ENCODE measurements at places on chromosomes 1 and 21.

DNA sequence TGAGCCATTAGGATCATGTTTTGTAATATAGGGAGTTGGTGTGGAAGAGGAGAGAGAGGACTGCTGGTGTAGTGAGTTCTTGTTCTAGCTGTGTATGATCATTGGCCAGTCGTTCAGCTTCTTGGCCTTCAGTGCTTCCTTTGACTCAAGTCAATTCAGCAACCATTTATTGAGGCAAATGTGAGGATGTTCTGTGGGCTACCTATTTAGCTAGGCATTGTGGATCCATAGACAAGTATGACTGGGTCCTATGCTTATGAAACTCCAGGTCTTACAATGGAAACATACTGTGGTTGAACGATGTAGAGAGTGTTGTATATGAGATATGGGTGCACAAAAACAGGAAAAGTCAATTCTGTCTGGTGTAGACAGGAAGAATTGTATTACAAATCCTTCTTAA is 41.7 kb downstream of the NFIA start:
- DNase-seq = no peak

GRCh38 chr1:118739501-118739900 is 248.6 kb downstream of the TBX15 start:
- DNase-seq = no peak

DNA sequence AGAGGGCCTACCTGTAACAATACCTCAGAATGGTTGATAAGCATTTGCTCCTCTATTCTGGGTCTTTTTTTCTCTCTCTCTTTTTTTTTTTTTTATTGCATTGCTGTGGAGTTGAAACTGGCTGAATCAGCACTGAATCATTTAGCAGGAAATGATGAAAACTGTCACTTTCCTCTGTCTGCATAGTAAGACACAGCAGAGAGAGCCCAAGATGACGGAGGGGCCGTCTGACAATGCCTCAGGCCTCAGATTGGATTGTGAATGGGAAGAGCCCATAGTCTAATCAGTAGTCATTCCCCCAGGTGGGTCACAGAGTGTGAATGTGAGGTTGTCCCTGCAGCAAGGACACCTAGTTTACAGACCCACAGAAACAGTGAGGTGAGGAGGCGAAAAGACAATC is 193.2 kb upstream of the PLXNA2 start:
- no peak for DNase-seq

- no peak for DNase-seq
Measured at GRCh38 chr1:218852527-218852926, 321.2 kb upstream of the LYPLAL1 start.

DNA sequence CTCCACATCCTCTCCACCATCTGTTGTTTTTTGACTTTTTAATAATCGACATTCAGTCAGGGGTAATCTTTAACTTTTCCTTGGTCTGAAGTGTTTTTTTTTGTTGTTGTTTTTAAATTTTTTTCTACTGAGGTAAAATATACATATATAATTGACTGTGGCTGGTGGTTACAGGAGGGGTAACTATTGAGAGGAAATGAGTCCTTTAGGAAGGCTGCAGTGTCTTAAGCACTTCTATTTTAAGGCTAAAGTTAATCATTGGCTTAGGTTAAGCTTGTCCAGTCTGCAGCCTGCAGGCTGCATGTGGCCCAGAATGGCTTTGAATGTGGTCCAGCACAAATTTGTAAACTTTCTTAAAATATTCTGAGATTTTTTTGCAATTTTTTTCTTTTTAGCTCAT is 172.5 kb downstream of the CTH start:
- DNase-seq = no peak

DNA sequence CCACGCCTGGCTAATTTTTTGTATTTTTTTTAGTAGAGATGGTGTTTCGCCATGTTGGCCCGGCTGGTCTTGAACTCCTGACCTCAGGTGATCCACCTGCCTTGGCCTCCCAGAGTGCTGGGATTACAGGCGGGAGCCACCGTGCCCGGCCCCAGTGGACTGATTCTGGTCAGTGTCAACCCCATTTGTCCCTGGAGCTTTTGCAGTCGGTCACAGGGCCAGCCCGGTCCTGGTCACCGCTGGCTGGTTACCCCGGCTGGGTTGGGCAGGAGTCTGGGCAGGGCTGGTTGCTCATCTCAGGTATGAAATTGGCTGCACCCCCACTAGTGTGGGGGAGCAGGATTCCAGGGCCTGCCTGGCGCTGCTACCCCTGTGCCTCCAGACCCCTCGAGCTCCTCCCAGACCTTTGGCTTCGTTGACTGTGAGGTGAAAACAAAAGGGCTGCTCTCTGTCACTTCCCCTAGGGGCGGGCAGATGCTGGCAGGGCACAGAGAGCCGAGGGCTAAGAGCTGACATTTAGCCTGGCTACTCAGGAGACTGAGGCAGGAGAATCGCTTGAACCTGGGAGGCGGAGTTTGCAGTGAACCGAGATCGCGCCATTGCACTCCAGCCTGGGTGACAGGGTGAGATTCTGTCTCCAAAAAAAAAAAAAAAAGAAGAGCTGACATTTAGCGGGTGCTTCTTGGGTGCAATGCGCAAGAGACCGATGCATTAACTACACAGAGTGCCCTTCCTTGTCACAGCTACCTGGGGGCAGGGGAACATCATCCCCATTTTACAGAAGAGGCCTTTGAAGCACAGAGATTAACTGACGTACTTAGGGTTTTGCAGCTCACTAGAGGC is 10.6 kb downstream of the TNFRSF1B start:
- no peak for DNase-seq

GRCh38 chr1:71577451-71578131 is 496.8 kb upstream of the ZRANB2 start:
- DNase-seq = no peak

- DNase-seq = no peak
Measured at GRCh38 chr21:16509476-16509875, 779.7 kb downstream of the USP25 start.

GRCh38 chr21:27700974-27701614 is 734.2 kb upstream of the ADAMTS5 start:
- DNase-seq = peak; percentile 91

DNA sequence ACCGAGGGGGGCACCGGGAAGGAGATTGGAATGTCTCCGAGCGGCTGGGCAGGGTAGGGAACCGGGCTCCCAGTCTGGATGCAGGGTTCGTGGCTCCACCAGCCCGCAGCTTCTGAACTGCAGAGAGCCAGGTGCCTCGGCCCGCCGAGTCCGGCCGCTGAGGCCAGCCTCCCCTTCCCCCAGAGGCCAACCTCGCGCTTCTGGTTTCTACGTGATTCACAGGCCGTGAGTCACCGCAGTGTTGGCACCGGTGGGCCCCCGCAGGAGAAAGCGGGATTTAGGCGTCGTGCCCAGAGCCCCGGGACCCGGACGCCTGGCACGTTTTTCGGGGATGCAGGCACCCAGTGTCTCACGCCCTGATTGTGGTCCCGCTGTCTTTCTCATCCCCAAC is 458 bp downstream of the CRABP2 start:
- DNase-seq = peak; percentile 91

DNA sequence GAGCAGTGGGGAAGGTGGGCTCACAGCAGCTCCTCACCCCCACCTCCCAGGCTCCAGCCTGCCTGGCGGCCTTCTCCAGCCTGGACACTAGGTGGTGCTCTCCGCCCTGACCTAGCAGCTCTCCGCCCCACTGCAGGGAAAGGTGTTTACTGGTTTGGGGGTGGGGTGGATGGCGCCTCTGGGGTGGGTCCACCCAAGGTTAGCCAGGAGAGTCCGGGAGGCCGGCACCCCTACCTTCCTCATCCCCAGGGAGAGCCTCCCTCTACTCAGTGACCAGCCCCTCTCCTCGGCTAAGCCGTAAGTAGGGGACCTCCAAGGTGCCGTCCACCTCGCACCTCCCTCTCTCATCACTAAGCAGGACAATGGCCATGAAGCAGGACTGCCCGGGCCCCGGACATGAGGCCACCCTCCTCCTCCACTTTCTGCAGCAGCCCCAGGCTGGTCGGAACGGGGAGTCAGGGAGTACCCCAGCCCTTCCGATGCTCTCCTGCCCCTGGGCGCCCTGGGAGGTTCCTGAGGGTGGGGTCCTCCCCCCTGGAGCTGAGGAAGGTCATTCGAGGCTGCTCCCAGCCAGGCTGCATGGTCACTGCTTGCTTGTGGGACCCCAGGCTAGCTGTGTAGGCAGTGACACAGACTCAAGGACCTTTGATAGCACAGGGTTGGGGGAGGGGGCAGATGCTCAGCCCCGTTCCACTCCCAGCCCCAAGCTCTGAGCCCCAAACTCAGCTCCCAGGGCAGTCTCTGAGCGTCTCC is 101.4 kb upstream of the VAMP3 start:
- no peak for DNase-seq

DNA sequence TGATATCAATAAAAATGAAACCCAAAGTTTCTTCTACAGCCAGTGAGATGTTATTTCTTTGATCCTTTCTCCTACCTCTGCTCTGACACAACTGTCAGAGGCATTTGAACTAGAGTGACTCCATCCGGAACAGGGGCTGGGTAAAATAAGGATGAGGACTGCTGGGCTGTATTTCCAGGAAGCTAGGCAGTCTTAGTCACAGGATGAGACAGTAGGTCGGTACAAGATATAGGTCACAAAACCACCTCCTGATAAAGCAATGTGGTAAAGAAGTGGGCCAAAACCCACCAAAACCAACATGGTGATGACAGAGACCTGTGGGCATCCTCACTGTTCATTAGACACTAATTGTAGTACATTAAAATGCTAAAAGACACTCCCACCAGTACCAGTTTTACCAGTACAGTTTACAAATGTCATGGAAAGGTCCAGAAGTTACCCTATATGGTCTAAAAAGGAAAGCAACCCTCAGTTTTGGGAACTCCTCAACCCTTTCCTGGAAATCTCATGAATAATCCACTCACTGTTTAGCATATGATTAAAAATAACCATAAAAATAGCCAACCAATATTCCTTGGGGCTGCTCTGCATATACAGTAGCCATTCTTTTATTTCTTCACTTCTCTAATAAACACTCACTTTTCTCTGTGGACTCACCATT is 96.7 kb downstream of the GABPA start:
- no peak for DNase-seq

DNA sequence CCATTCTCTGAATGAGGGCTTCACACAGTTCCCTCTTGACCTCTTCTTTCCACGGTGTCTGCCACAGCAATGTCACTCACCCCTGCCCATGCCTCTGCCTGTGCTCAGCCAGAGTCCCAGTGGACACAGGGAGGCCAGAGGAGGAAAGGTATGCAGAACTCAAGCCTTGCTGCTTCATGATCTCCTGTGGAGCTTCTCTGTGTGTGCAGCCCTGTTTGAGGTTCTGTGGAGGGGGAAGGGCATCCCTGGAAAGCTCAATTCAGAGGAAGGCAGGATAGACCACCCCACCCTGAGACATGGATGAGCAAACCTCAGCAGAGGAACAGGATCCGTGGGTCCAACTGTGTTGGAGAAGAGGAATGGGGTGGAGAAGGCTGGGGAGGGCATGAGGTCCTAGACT is 2.0 kb downstream of the HCN3 start:
- no peak for DNase-seq

DNA sequence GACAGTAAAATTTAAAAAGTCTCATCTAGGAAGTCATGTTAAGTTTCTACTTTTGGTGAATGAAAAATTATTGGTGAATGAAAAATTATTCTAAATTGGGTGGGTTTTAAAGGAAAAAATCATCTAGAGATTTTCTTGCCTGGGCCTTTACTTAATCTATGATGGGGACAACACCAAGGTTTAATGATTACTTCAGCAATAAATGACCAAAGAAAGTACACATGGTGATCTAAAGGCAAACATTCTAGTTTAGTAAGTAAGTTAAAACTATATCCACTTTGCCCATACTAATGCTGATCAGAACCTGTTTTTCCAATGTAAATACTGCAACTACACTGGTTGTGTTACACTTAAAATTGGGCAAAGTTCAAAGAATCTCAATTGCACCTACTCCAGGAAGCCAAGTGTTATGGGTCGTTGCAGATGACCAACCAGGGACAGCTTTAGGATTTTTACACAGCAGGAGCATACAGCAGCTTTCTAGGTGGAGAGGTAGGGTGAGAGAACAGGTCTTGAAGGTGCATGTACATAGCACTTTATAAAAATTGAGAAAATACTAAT is 14.6 kb upstream of the RPL5 start:
- no peak for DNase-seq
